ENCODE measurements at places on chromosomes 7 and 10.

DNA sequence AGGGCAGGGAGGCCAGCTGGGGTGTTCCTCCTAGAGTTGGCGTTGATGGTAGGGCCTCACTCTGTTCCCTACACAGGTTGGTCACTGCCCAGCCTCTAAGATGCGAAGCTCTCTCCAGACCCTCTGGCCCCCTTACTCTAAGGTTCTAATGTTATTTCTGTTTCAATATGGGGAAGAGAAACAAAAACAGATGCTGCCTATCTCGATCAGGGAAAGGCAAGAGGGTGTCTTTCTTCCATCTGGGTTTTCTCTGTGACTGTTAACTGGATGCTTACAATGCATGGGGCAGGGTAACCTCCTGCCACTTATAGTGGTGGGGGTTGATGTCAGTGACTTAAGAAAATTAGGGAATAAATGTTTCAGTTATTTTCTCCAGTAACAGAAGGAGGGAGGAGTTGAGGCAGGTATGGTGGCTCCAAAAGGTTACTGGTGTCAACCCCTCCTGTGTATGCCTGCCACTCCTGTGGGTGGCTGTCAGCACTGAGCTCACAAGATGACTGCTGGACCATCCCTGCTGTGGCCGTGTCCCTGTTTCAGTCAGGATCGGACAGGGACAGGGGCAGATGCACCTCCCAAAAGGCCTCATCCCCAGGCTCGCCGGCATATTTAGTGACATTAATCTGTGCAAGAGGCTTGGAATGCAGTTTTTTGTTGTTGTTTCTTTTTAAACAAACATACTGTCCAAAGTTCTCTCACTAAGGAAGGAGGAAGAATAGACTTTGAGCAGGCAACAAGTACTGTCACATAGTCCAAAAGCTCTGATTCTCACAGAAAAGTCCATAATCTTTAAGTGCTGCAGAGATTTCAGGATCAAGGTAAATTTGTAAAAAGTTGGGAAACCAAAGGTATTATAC lies 39.6 kb upstream of the SYPL1 start:
- no peak for DNase-seq

- DNase-seq = peak; percentile 75
These were observed 67.5 kb downstream of the ATXN7L1 start for GRCh38 chr7:105808703-105809590.

DNA sequence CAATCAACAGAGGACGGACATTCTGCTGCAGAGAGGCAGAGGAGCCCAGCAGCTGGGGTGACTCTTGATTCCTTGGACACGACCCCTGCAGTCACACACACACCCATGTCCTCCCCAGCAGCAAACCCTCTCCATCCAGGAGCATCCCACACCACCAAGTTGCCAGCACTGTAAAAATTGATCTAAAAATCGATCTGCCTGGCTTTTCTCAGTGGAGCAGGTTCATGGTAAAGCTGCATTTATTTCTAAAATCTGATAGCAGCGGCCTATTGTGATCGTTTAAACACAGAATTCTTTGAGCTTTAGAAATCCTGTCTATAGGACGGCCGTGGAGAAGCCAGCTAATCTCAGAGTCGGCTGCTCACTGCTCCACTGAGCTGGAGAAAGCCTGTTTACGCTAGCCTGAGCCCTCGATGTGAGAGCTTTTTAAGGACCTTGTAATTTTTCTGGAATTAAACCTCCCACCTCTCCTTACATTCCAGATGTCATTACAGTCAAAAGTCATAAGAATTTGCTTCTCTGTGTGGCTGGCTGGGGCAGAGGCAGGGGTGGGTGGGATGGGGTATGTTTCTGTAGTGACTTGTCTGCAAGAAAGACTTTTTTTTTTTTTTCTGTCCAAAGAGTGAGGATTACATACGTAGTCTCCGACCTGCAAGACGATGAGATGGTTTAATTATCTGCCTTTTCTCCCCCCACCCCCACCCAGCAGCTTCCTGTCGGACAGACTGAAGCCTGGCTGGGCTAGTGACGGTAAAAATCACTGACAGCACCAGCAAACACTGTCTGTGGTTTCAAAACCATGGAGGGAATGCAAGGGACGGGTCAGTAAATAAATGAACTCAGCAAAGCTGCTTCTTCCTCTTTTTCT lies 31.6 kb downstream of the TRIM8 start:
- DNase-seq = no peak

GRCh38 chr7:39527951-39528350 lies 38.3 kb upstream of the YAE1 start:
- no peak for DNase-seq

GRCh38 chr7:41834805-41835694 lies 132.2 kb upstream of the INHBA start:
- DNase-seq = no peak

- DNase-seq = no peak
These were observed 9.2 kb upstream of the AKR1B1 start for GRCh38 chr7:134468054-134468453.

DNA sequence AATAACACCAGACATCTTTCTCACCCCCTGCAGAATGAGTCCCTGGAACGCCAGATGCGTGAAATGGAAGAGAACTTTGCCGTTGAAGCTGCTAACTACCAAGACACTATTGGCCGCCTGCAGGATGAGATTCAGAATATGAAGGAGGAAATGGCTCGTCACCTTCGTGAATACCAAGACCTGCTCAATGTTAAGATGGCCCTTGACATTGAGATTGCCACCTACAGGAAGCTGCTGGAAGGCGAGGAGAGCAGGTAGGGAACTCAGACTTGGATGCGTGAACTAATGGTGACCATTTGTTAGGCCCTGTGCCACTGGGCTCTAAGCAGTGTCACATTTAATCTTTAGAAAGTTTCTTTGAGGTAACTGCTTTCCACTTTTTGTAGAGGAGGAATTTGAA lies 7.1 kb downstream of the VIM start:
- DNase-seq = no peak

DNA sequence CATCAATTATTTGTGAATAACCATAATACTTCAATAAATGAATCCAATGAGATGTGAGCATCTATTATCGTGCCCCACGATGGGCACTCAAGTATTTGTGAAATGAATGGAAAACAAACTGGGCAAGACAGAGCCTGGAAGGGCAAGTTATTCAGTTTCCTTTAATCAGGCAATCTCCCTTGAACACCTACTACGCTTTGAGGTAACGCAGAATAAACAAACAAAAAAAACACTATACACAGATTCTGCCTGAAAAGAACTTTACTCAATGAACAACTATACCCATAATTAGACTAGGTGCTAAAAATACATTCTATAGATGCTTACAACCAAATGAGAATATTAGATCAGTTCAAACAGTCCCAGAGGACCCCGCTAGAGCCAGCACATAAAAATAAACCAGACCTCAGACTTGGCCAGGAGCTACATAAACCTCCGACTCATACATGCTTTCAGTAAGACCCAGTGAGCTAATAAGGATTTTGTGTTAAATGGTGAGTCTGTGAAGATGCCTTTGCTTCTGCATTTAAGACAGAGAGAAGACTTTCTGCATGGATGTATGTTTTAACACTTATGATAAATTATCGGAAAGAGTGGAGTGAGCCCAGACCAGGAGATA lies 121.3 kb downstream of the MPP7 start:
- no peak for DNase-seq

GRCh38 chr10:17820943-17821342 lies 11.8 kb downstream of the MRC1 start:
- no peak for DNase-seq

GRCh38 chr7:2640482-2640830 lies 8.7 kb downstream of the TTYH3 start:
- no peak for DNase-seq

- DNase-seq = peak; percentile 57
These were observed at the start of gene FAM241B for GRCh38 chr10:69629897-69630650. FAM241B (plus strand) TSS chr10:69630247; CDS start chr10:69631744, 1,497 bp downstream.

DNA sequence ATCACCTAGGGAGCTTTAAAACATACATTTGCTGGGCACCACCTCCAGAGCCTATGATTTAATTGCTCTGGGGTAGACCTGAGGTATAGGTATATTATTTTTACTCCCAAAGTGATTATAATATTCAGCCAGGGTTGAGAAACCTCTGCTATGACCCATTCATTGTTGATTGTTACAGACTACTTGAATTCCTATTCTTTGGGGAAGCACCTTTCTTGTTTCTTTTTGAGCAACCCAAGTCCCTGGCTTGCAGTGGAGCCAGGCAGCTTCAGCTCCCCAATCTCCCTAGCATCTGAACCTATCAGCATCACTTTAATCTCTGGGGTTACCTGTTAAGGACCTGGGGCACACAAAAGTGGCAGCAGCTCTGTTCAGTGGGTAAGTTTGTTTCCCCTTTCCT lies 8.6 kb downstream of the PRKG1 start:
- DNase-seq = no peak

GRCh38 chr10:3340127-3340730 lies 167.6 kb upstream of the PITRM1 start:
- no peak for DNase-seq

DNA sequence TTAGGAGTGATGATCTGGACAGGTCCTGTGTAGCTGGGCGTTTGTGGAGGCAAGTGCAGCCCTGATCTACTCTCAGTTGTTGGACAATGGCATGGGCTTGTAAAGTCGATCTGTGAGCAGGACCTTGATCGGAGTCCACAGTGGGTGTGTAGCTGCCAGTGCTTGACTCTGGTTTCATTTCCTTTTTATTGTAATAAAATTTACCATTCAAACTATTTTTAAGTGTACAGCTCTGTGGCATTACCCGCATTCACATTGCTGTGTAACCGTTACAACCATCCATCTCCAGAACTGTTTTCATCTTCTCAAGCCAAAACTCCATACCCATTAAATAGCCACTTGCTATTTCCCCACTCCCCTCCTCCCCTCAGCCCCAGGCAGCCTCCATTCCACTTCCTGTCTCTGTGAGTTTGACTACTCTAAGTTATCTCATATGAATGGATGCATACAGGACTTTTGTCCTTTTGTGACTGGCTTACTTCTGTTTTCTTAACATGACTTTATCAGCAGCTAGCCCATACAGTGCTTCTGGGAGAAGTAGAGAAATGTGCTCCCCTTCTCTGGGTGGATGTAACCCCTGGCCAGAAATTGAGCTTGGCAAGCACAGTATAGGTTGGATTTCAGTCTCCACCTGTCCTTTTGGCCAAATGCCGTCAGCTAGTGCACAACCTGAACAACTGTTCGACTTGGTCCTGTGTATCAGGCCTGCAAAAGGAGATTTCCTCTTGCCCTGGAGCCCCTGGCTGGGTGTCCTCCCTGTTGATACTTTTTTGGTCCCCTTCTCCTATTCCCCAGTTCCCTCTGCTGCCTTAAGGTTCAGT lies 180.0 kb downstream of the LRMDA start:
- no peak for DNase-seq

GRCh38 chr10:95415621-95416031 lies 124.8 kb upstream of the PDLIM1 start:
- DNase-seq = no peak

DNA sequence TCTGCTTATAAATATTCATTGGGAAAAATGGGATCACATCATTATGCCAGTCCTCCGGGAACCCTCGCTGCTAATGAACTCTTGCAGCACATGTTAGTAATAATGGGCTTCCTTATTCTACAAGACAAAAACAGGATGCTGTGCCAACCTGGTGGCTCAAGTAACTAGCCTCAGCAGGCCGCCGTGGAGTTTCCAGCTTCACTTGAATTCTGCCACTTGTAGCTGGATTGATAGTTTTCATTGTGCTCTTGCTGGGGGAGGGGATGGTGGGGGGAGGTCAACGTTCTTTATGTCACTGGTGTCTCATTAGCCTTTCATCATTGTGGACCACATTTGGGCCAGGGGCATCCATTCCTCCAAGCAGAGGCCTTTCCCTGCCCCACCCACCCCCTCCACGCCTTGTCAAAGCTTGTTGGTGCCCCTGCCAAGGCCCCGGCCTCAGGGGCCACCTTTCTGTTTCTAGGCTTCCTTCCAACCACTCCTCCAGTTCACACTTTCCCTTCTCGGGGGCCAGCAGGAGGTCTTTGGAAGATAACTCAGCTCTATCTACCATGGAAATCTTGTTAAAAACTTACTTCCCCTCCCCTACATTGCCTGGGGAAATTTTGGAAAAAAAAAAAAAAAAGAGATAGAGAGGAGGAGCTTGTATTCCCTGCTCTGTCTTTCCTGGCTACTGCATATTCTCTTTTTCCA lies 153.9 kb downstream of the BMPER start:
- no peak for DNase-seq

GRCh38 chr7:131765575-131765974 lies 209.1 kb upstream of the PODXL start:
- DNase-seq = no peak

- DNase-seq = no peak
These were observed 378.6 kb upstream of the PRKCQ start for GRCh38 chr10:6958711-6959110.

- DNase-seq = no peak
These were observed 6.2 kb upstream of the TSPAN15 start for GRCh38 chr10:69445041-69445440.

- DNase-seq = no peak
These were observed 268.1 kb downstream of the PRKG1 start for GRCh38 chr10:51342381-51342780.

- DNase-seq = no peak
These were observed 48.6 kb downstream of the ARHGAP19 start for GRCh38 chr10:97243836-97244235.

GRCh38 chr7:95993380-95993779 lies 221.0 kb downstream of the DYNC1I1 start:
- DNase-seq = no peak

- DNase-seq = no peak
These were observed 366.3 kb downstream of the DNAJB6 start for GRCh38 chr7:157703131-157703530.

DNA sequence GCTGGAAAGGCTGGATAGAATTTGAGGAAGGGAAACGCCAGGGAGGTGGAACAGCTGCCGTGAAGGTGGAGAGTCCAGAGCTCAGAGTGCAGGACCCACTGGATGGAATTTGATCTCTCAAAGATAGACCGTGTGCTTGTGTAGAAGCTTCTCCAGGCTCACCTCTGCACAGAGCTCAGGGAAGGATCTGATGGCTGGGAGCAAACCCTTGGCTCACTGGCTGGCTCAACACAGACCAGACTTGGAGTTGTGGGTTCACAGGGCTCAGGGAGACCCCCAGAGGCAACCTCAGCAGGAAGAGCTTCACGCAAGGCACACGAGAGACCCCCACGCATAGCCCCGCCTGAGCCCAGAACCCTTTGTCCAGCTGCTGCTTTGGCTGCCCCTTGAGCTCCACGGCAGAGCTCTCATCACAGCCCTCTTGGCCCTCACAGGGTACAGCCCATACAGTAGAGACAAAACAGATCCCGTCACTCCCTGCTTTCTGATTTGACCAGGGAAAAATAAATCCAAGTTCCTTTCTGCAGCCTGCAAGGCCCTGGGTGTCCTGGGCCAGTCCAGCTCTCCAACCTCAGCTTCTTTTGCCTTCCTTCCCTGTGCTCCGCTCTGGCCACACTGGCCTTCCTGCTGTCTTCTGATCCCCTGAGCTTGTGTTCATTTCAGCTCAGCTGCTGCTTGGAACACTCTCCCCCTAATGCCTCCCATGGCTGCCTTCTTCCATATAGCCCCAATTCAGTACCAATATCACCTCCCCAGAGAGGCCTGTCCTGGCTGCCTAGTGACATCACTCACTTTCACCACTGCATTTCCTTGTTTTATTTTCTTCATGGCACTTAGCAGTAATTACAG lies 26.3 kb downstream of the GHRHR start:
- DNase-seq = no peak

GRCh38 chr7:101804088-101804963 lies 13.1 kb upstream of the CUX1 start:
- no peak for DNase-seq

GRCh38 chr10:106619346-106619745 lies 545.2 kb downstream of the SORCS1 start:
- no peak for DNase-seq
